ENCODE measurements at places on chromosomes 6 and 20.
A peak's percentile ranks its signal among the peaks of the same experiment; 100 is the strongest.

DNA sequence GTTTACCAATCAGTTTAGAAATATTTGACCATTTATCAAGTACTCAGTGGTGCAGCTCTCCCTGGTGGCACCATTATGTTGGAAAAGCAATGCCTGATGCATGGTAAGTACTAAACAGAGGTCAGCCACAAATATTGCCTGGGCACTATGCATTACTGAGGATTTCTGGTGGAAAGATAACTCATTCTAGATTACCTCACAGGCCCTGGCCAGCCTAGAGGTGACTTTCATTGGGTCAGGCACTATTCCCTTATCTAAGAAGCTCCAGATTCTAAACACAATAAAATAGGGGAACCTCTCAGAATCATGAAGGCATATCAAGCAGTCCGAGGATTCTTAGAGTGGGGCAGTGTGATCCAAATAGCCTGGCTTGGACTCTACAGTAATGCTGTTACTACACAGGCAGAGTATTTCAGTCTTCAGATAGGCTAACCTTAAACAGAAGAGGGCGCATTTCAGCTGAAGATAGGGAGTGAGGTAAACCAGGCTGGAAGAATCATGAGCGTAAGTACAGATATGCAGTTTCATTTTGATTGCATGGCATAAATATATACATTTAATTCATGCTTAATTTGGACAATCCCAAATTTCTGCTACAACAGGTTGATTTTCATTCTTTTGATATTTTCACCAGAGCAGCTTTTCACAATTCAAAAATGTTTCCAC lies 12.1 kb downstream of the LGSN start:
- DNase-seq: peak; percentile 46

- peak; percentile 58 for DNase-seq
These were observed 16.5 kb upstream of the GPR6 start for GRCh38 chr6:109961611-109962041.

- DNase-seq: peak; percentile 96
These were observed 622 bp upstream of the KIZ start for GRCh38 chr20:21125072-21125848.

DNA sequence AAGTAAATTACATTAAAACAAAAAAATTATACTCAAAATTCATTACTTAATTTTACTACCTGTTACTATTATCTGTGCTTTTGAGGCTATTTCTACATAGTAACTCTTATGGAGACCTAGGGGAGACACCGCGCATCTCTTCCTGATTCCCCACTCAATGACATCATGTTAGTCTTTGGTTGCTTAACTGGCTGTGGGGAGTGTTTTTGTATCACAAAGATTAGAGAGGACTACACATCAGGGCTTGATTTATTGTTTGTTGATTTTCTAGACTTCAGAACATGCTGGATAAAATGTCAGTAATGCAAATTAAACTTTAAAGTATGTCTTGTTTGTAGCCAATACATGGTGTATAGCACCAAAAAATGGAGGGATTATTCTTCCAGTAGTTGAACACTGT lies 26.0 kb downstream of the SLC2A10 start:
- no peak for DNase-seq

GRCh38 chr20:47872341-47872740 lies 87.1 kb upstream of the SULF2 start:
- no peak for DNase-seq

- DNase-seq: no peak
These were observed 2.7 kb downstream of the PSMG4 start for GRCh38 chr6:3261518-3261820.

- peak; percentile 87 for DNase-seq
These were observed 36.2 kb downstream of the GCM1 start for GRCh38 chr6:53112404-53112803.

DNA sequence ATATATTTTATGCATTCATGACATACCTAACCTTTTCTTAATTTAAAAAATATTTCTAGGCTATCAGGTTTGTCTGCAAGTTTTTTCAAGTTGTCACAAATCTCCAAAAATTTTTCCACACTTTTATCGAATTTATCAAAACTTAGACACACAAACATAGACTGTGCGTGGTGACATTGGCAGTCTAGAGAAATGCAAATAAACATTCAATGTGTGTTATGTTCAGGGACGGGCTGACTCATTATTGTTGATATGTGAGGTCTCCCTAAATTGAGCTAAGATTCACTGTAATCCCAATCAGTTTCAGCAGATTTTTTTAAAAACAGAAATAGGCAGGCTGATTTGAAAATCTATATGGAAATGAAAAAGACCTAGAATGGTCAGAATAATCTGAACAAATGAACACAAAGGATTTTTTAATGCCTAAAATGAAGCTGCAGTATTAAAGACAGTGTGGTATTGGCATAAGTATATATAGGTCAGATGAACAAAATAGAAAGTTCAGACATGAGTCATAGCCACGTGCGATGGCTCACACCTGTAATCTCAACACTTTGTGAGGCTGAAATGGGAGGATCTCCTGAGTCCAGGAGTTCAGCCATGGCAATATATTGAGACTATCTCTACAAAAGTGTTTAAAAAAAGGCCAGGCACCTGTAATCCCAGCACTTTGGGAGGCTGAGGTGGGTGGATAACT lies 19.2 kb downstream of the BLTP3A start:
- DNase-seq: peak; percentile 28

Measured in SW480 (cell line).